G401 (cell line): ENCODE measurements at places on chromosomes 5 and 9. TPM values are rescaled to one million over a fixed set of nuclear protein-coding genes. Genes with fewer than 3 reads are reported as not detected.

GRCh38 chr5:151717416-151717815 is 30.7 kb upstream of the SPARC start:
- DNase-seq, result no peak

GRCh38 chr9:82938426-82939218 is 124.3 kb downstream of the RASEF start:
- no peak for DNase-seq

NXNL2 gene
- total RNA-seq, result 0.92 and 3.8 TPM in 2 replicates

TMEM171 gene
- total RNA-seq, result not detected in 2 replicates

CDH9 gene
- total RNA-seq, result not detected in 2 replicates

- DNase-seq, result no peak
These were observed 3.7 kb downstream of the TLN1 start for GRCh38 chr9:35728041-35728971.

ORM2 gene
- total RNA-seq, result not detected in 2 replicates

SPINK7 gene
- total RNA-seq, result not detected in 2 replicates

NEUROG1 gene
- total RNA-seq, result not detected in 2 replicates

MYO10 gene
- total RNA-seq, result 0.17 TPM in 1 of 2 replicates, not detected in the other

GRCh38 chr5:57539281-57539701 is 56.7 kb upstream of the ACTBL2 start:
- DNase-seq, result no peak

GRCh38 chr5:58383448-58383847 is 76.4 kb downstream of the PLK2 start:
- DNase-seq, result no peak

PHF24 gene
- not detected in 2 replicates for total RNA-seq

GRCh38 chr5:175279506-175279905 is 164.5 kb downstream of the DRD1 start:
- DNase-seq, result no peak

DNA sequence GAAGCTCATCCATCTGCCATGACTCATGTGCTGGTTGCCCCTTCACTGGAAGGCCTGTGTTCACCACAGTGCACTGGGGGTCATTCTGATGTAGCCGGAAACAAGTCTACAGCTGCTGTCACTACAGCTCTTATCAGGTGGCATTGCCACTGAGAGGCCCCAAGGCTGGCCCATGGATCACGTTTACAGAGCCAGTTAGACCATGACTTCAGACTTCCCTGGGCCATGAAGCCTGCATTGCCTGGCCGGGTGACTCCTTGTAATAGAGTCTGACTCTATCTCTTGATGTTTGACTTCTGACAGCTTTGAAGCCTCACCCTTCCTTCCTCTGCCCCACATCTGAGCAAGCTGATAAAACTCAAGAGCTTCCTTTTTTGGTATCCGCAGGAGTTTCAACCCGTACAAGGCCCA is 473.5 kb upstream of the DAP start:
- no peak for DNase-seq

DNA sequence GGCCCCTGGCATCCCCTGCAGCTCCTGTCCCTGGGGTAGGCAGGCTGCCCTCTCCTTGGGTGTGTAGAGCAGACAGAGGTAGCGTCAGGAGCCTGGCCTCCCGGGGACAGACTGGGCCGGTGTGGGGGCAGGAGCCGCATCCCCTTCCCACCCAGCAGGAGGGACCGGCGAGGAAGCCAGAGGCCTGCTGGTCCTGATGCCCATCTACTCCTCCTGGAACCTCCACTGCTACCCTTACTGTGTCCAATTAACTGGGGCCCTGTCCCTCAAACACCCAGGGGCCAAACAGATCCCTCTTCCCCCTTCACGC is 15.6 kb downstream of the RALGDS start:
- DNase-seq, result no peak

GRCh38 chr9:84270847-84271530 is 69.6 kb downstream of the SLC28A3 start:
- peak; percentile 10 for DNase-seq

DNA sequence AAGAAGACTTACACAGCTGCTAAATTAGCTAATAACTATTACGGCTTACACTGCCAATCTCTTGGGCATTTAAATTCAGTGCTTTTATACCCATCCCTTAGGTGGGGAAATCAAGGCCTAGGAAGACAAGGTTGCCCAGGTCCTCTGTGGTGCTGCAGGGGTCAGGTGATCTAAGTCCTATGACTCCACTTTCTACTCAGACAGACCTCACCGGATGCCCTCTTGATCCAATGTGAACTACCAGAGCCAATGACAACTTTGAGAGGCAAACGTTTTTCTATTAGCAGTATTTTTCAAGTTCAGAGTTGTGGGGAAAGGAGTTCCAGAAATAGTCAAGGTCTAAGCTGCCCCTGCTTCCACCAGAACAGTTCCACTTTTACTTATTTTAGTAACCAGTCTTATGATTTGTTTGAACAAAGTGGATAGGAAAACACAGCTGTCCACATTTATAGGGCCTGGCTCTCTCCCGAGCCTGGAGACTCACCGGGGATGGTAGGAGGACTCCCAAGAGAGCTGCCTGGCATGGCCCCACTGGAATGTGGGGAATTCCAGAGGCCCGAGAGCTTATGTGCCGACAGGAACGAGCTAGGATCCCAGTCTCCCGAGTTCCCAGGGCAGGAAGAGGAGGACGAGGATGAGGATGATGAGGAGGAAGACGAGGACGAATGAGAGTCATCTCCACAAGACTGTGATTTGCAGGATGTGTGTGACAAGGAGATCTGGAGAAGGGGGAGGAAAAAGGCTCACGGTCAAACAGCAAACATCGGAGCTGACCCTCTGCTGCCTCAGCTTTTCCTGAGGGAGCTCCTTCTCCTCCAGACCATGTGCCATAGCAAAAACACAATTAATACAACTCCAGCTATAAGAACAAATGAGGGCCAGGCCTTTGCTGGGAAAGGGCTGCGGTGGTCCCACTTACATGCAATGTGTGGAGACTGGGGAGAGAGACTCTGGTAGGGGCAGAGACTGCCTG is 16.7 kb downstream of the FAM193B start:
- no peak for DNase-seq

ZFP37 gene
- total RNA-seq, result 3.4 and 5.4 TPM in 2 replicates

DNA sequence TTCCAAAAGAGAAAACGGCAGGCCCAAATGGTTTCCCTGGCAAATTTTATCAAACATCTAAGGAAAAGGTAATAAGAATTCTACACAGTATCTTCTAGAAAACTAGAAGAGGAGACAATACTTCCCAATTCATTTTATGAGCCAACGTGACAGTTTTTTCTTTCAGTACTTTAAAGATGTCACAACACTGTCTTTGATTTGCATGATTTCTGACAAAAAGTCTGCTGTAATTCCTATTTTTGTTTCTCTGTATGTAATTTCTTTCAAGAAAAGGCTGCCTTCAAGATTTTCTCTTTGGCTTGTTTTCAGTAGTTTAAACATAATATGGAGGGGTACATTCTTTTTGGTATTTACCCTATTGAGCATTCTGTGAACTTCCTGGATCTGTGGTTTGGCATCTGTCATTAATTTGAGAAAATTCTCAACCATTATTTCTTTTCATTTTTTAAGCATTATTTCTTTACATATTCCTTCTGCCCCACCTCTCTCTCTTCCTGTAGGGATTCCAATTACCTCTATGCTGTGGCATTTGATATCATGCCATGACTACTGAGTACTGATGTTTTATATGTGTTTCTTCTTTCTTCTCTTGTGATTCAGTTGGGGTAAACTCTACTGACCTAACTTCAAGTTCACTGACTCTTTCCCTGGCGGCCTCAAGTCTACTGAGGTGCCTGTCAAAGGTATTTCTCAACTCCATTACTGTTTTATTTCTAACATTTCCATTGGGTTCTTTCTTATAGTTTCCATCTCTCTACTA is 32.2 kb downstream of the ANKS6 start:
- DNase-seq, result no peak

GRCh38 chr9:133513214-133514100 is 11.3 kb downstream of the MYMK start:
- DNase-seq, result no peak

CER1 gene
- not detected in 2 replicates for total RNA-seq

DNA sequence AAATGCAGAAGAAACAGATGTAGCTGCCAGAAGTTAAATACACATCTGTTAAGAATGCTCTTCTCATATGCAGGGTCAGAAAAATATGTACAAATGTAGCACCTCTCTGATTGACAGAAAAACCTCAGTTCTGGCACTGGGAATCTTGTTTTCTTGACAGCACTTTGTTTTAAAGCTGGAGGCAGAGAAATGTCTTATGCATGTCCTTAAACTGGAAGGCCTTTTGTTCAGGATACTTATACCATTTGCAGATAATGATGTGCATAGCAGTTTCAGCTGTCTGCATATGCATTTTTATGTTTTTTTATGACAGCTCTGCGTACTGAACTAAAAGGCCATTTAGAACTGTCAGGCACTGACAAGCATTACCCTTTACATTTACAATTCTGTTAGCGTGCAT is 567.9 kb downstream of the EBF1 start:
- DNase-seq, result no peak

GRCh38 chr5:176737746-176738636 is 72.4 kb upstream of the UNC5A start:
- DNase-seq, result no peak

POU5F2 gene
- total RNA-seq, result 0.03 and 0.49 TPM in 2 replicates

- no peak for DNase-seq
These were observed 5.0 kb upstream of the FBXL7 start for GRCh38 chr5:15495026-15495425.

MELK gene
- total RNA-seq, result 42.6 and 70.6 TPM in 2 replicates

DNA sequence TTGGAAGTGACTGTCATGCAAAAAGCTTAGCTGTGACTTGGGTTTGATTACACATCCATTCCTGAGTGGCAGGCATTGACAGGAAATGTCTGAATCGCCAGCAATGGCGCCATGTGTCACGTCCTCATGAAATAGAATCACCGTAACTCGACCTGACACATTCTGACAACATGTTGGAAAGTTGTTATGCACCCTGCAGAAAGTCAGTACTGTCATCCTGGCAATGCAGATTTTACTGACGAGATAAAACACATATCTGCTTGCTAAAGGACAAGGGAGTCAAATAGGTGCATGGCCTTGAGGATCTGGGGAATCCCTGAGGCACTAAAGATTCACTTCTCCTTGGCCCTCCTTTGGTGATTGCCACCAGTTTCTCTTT is 344.2 kb downstream of the SPATA31D1 start:
- no peak for DNase-seq

GRCh38 chr5:79023947-79024346 is 38.8 kb upstream of the ARSB start:
- no peak for DNase-seq

DNA sequence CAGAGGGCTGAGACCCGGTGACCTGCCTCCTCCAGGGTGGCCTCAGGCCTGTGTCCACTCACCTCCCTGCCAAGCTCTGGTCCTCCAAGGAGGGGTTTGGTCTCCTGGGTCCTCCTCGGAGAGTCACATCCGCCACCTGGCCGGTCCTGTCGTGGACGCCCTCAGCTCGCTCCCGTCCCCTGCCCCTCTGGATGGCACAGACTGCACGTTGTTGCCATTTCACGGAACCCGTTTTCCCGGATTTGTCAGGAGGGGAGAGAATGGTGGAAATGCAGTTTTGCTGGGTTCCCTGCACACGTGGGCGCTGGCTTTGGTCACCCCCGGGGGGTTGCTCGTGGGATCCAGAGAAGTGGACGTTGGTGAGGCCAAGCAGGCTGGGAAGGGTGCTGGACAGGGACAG is 62.7 kb downstream of the RXRA start:
- no peak for DNase-seq

GRCh38 chr5:131462454-131462853 is 172.6 kb downstream of the RAPGEF6 start:
- DNase-seq, result no peak

- DNase-seq, result peak; percentile 20
These were observed 190.9 kb downstream of the ICE1 start for GRCh38 chr5:5613261-5613990.

- peak; percentile 52 for DNase-seq
These were observed 54.0 kb downstream of the GPR21 start for GRCh38 chr9:123087359-123087888.

NUP188 gene
- total RNA-seq, result 33.2 and 68.6 TPM in 2 replicates

DNA sequence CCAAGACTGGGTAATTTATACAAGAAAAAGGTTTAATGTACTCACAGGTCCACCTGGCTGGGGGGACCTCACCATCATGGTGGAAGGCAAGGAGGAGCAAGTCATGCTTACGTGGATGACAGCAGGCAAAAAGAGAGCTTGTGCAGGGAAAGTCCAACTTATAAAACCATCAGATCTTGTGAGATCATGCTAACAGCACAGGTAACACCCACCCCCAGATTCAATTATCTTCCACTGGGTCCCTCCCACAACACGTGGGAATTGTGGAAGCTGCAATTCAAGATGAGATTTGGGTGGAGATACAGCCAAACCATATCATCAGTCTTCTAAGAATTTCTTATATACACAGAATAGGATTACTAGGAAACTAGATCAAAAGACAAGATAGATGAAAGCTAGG is 555.6 kb downstream of the PRR16 start:
- no peak for DNase-seq

PDGFRB gene
- 21.0 and 31.1 TPM in 2 replicates for total RNA-seq

DNA sequence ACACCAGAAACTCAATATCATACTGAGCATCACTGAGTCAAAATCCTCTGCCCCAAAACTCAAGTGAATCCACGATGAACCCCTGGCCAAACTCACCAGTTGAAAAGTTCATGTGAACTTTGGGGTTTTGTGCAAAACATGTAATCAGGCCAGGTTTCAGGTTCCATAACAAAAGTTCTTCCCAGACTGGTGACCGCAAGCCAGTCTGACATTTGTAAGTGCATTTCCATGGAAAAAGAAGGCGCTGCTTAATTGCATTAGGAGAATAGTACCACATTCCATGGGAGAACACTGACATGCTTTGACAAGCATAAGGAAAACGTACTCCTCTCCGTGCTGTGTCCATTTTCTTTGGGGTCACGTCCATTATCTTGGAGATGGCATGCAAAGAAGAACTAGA is 567.0 kb downstream of the BNC2 start:
- no peak for DNase-seq

GRCh38 chr5:10445352-10445751 is 3.7 kb downstream of the ROPN1L start:
- no peak for DNase-seq

NOXA1 gene
- 0.18 TPM in 1 of 2 replicates, not detected in the other for total RNA-seq

GRCh38 chr5:180605554-180606214 is 14.4 kb upstream of the SCGB3A1 start:
- DNase-seq, result peak; percentile 53

OR13C4 gene
- total RNA-seq, result not detected in 2 replicates

DNA sequence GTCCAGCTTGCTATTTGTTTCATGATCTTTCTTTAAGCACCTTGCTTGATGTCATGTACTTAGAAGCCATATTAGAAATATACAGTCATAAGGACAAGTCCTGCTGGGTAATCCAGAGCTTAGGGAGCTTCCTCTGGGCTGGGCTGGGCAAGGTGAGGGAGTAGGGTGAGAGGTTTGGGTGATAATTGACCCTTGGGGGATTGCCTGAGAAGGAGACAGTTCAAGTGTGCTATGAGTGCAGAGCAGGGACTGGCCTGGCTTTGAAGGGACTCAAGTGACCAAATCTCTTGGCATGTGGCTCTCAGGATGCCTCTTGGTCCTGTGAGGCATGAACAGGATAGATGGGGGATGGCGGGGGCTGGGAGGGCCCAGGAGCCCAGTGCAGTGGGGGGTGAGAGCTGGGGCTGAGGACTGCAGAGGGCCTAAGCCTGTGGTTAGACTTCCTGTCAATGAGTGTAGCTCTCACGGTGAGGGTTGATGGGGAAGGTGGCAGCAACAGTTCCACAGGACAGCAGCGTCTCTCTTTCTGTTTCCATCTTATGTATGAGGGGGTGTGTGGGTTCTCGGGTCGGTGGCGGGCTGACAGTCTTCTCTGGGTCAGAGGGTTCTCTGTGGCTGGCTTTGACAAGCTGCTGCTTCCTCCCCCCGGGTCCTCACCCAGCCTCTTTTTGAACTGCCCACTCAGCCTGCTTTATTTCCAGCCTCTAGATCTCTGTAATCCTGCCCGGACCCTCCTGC is 53.5 kb downstream of the RGS3 start:
- DNase-seq, result no peak

FOXD4L5 gene
- not detected in 2 replicates for total RNA-seq

PTGS1 gene
- total RNA-seq, result not detected in 2 replicates
